ENCODE measurements at places on chromosomes 3 and 15. TPM values are rescaled to one million over a fixed set of nuclear protein-coding genes. Genes with fewer than 3 reads are reported as not detected.

DNA sequence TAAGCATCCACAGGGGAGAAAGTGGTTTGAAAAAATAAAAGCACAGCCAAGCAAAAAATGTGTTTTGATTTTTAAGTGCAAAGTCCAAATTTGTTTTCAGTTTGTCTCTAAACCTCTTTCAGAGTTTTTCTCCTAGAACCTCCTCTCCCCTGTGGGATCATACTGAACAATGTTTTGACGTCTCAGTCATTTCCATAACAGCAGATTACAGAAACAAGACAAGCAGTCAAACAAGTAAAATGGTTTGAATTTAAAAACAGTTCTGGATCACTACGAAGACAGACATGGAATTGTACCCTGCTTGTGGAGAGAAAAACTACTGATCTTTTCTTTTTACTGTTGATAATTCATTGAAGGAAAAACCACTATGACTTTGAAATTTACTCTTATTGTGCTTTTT, 245.7 kb upstream of the CNTN4 start:
- H3K36me3 ChIP-seq, result no peaks in the 10 kb centered on the region
- no peaks in the 10 kb centered on the region for H3K27me3 ChIP-seq
- DNase-seq, result no peak

DNA sequence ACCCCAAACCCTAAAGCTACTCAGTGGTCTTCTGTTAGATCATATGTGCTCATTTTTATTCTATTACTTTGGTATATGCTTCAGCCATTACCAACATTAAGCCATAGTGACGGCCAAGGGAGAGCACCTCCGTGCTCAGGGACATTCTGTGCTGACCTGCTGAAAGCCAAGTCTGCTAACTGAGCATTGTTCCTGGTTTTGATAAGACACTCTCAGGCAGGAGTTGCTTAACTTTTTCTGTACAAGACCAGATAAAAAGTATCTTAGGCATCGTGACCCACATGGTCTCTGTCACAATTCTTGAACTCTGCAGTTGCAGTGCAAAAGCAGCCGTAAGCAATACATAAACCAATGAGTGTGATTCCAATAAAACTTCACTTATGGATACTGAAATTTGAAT, 100.6 kb downstream of the KLHL25 start:
- peaks cover 16% of the 10 kb centered on the region for H3K4me1 ChIP-seq
- no peak overlapping the region for H3K4me3 ChIP-seq
- no peaks in the 10 kb centered on the region for H3K27me3 ChIP-seq
- no peak overlapping the region for H3K27ac ChIP-seq

GRCh38 chr15:83396101-83396500, 51.0 kb upstream of the SH3GL3 start:
- H3K36me3 ChIP-seq, result no peaks in the 10 kb centered on the region
- H3K4me3 ChIP-seq, result no peak overlapping the region
- DNase-seq, result peak; percentile 84
- no peaks in the 10 kb centered on the region for H3K4me1 ChIP-seq

- H3K27me3 ChIP-seq, result no peaks in the 10 kb centered on the region
- H3K4me3 ChIP-seq, result no peak overlapping the region
- DNase-seq, result no peak
- H3K36me3 ChIP-seq, result no peaks in the 10 kb centered on the region
- H3K27ac ChIP-seq, result no peak overlapping the region
- H3K4me1 ChIP-seq, result no peaks in the 10 kb centered on the region
Measured at GRCh38 chr3:98014268-98014585, 20.9 kb downstream of the GABRR3 start.

GRCh38 chr3:65831733-65832425, 206.8 kb downstream of the MAGI1 start:
- H3K27me3 ChIP-seq, result no peaks in the 10 kb centered on the region
- H3K27ac ChIP-seq, result no peak overlapping the region
- peaks cover 3% of the 10 kb centered on the region for H3K4me1 ChIP-seq
- H3K36me3 ChIP-seq, result no peaks in the 10 kb centered on the region
- no peak for DNase-seq

DNA sequence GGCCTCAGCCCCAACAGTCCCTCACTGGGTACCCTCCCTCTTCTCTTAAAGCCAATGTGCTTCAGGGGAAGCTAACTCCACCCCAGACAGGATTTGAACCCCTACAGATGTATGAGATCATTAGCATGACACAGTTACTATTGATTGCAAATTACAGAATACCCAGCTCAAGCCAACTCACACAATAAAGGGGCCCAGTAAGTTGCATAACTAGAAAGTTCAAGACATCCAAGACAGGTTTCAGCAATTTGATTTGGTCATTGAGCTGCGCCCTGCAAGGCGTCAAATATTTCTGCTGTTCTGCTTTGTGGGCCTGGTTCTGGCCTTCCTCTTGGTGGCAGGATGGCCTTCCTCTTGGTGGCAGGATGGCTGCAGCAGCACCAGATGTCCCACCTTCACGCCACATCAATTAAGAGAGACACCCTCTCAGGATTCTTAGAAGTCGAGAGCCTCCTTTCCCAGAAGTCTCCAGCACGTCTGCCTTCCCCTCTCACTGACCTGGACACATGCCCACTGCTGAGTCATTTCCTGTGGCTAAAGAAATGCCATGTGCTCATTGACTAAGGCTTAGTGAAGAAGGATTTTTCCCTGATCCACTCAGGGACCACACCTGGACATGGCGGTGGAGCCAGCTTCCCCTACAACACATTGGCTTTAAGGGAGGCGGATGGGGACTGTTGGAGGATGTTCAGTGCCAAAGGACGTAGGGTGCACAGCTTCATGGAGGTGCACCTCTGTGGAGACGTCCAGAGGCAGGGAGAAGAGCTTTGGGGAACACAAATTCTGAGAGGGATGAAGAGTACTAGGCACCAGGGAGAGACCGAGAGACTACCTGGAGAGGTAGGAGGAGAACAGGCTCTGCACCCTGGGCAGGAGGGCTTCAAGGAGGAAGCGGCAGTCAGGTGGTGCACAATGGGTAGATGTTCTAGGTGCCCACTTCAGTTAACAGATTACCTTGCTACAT, 49.1 kb downstream of the DNASE1L3 start:
- no peak for DNase-seq
- no peak overlapping the region for H3K4me3 ChIP-seq
- H3K27me3 ChIP-seq, result no peaks in the 10 kb centered on the region
- H3K27ac ChIP-seq, result no peak overlapping the region
- H3K36me3 ChIP-seq, result peaks cover 98% of the 10 kb centered on the region

- H3K27ac ChIP-seq, result no peak overlapping the region
- no peaks in the 10 kb centered on the region for H3K36me3 ChIP-seq
- H3K27me3 ChIP-seq, result no peaks in the 10 kb centered on the region
Measured at GRCh38 chr15:27250223-27250622, 279.2 kb downstream of the GABRG3 start.

GRCh38 chr3:131630807-131631206, 128.0 kb upstream of the MRPL3 start:
- no peaks in the 10 kb centered on the region for H3K36me3 ChIP-seq
- H3K4me3 ChIP-seq, result no peak overlapping the region
- H3K27me3 ChIP-seq, result no peaks in the 10 kb centered on the region
- no peak overlapping the region for H3K27ac ChIP-seq
- no peak for DNase-seq

DNA sequence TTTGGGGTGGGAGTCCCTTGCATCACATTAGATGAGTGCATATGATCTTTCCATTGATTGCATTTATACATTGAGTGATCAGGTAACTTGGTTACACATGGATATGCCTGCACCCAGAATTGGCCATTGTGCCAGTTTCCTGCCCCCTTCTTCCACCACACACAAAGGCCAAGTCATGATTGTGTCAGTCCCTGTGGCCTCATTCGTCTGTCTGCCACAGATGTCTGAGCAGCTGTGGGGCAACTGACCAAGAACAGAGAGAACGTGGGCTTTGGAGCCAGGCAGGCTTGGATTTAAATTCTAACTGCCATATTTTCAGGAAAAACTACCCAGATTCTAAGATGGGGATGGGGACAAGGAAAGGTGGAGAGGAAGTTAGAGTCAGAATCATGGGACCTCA, 27.0 kb downstream of the CCNL1 start:
- no peak for DNase-seq
- H3K36me3 ChIP-seq, result no peaks in the 10 kb centered on the region
- peaks cover 28% of the 10 kb centered on the region for H3K4me1 ChIP-seq
- no peak overlapping the region for H3K27ac ChIP-seq
- no peaks in the 10 kb centered on the region for H3K27me3 ChIP-seq

- DNase-seq, result no peak
- H3K4me3 ChIP-seq, result no peak overlapping the region
- H3K4me1 ChIP-seq, result no peaks in the 10 kb centered on the region
- no peak overlapping the region for H3K27ac ChIP-seq
Measured at GRCh38 chr3:101177577-101177976, 142.8 kb downstream of the IMPG2 start.

- H3K4me3 ChIP-seq, result no peak overlapping the region
- no peaks in the 10 kb centered on the region for H3K27me3 ChIP-seq
- DNase-seq, result no peak
- no peaks in the 10 kb centered on the region for H3K36me3 ChIP-seq
Measured at GRCh38 chr3:179088306-179088705, 16.7 kb upstream of the ZMAT3 start.

- no peak overlapping the region for H3K4me3 ChIP-seq
- no peaks in the 10 kb centered on the region for H3K27me3 ChIP-seq
- no peak for DNase-seq
- H3K27ac ChIP-seq, result no peak overlapping the region
- no peaks in the 10 kb centered on the region for H3K4me1 ChIP-seq
- H3K36me3 ChIP-seq, result no peaks in the 10 kb centered on the region
Measured at GRCh38 chr3:77372634-77373346, 332.9 kb downstream of the ROBO2 start.

PLA2G4E gene
- total RNA-seq, result not detected

C3orf70 gene
- 0.79 TPM for total RNA-seq

FBXO40 gene
- total RNA-seq, result not detected

AMOTL2 gene
- total RNA-seq, result 103 TPM

DCUN1D1 gene
- total RNA-seq, result 65.6 TPM

DPPA2 gene
- total RNA-seq, result 1.6 TPM

PCLAF gene
- total RNA-seq, result 34.2 TPM

PEX5L gene
- total RNA-seq, result 0.59 TPM

All from endodermal cell (in vitro differentiated cells).